Midbrain (tissue), 1 donor: ENCODE measurements at places on chromosomes 11 and 22.
A peak's percentile ranks its signal among the peaks of the same experiment; 100 is the strongest.

DNA sequence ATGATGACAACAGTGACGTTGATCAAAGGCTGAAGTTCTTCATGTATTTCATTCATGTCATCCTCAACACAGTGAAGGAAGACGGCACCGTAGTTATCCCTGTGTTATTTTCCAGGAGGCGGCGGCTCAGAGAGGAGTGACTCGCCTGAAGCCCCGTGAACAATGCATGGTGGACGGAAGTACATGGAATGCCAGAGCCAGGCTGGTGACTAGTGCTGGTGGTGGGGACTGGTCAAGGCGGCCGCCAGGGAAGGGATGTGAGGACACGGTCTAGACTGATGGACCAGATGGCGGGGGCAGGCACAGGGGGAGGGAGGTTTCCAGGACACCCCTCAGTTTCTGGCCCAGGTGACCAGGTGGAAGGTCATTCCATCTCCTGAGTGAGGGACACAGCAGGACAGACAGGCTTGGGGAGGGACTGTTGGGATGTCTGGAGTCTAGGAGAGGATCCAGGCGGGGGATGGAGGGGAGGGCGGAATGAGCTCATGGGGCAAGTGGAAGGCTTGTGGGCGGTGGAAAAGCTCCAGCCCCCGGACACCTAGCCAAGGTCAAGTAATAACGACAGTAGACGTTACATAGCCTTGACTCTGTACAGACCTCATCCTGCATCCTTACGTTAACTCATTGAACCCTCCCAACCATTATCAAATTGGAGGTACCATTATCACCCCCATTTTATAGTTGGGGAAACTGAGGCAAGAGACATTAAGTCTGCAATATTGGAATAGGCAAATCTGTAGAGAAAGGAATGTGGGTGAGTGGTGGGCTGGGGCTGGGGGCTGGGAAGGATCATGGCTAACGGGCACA lies 16.0 kb upstream of the PICK1 start:
- DNase-seq: no peak

DNA sequence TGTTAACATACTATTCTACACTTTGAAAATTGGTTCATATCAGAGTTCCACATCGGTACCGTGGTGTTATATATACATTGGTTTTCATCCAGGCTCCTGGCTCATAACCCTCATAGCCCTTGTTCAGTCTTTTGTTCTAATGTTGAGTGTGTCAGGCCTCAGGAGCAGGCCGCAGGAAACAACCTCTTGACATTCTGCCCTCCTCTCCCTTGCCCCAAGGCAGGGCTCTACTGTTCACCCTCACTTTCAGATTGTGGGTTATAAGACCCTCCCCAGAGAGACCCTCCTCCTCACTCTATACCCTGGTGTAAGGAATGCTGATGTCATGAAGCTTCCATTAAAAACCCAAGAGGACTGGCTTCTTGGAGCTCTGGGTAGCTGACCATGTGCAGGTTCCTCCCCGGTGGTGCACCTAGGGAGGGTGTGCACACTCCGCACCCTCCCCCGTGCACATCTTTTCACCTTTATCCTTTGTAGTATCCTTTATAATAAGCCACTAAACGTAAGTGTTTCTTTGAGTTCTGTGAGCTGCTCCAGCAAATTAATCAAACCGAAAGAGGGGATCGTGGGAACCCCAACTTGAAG lies 12.1 kb downstream of the SSH3 start:
- no peak for DNase-seq

DNA sequence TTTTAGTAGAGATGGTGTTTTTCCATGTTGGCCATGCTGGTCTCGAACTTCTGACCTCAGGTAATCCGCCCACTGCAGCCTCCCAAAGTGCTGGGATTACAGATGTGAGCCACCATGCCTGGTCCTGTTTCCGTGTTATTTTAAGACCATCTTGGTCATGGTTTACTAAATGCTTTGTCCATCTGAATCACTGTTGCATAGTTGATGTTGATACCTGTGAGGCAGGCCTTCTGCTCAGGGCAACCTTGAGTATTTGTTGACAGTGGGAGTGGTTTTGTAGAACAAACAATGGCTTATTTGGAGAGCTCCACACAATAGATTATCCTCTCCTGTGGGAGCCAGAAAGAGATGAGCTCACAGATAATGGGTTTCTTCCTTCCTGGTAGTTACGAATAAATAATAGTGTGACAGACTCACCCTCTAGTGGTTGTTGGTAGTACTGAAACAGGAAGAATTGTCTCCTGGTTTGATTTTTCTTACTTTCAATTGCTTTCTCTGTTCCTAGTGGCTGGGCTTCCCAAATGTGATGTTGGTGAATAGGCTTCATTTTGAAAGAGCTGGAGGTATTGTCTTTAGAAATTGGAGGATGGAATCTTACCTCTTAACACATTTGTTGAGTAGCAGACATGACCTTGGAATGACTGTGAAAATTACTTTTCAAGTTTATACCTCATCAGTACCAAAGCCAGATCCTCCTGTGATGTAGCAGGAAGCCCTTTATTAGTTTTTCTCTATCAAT lies 39.0 kb downstream of the CTNND1 start:
- peak; percentile 77 for DNase-seq

- DNase-seq: no peak
These were observed 2.1 kb upstream of the BARX2 start for GRCh38 chr11:129373489-129373953.

DNA sequence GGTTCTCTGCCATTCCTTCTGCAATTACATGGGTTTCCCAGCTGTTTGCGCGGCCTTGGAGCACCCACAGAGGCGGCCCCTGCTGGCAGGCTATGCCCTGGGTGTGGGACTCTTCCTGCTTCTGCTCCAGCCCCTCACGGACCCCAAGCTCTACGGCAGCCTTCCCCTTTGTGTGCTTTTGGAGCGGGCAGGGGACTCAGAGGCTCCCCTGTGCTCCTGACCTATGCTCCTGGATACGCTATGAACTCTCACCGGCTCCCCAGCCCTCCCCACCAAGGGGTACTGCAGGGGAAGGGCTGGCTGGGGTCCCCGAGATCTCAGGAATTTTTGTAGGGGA lies 2.6 kb downstream of the RCE1 start:
- no peak for DNase-seq

DNA sequence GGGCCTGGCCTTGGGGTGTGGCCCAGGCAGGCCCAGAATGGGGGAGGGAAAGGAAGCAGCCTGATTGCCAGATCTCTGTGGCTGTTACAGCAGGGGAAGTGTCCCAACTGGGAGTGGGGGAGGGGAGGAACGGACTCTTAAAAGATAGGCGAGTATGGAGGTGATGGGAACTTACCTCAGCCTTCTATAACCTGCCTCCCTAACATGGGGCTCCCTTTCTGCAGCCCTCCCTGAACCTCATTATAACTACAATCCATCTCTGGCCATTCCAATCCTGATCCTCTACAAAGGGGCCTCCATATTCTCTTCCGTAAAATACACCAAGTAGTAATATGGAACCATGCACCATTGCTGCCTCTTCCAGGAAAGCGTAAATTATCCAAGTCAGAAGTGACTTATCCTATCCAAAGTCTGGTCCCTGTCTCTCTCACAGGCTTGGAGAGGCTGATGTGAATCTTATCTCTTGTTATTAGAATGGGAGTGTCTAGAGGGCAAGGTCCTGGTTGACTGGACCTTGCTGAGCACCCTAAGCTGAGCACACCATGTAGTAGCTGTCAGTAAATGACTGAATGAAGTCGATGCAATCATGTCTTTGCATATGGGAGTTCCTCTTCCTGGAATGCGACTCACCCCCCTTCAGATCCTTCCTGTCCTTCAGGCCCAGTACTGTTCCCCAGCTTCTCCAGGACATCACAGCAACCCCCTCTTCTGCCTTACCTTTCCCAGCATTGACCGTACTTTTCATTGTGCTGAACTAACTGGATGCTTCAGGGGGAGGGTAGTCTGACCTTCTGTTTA lies 5.9 kb downstream of the RHOG start:
- DNase-seq: peak; percentile 44

GRCh38 chr11:2092956-2093412 lies 46.2 kb downstream of the IGF2 start:
- peak; percentile 32 for DNase-seq

DNA sequence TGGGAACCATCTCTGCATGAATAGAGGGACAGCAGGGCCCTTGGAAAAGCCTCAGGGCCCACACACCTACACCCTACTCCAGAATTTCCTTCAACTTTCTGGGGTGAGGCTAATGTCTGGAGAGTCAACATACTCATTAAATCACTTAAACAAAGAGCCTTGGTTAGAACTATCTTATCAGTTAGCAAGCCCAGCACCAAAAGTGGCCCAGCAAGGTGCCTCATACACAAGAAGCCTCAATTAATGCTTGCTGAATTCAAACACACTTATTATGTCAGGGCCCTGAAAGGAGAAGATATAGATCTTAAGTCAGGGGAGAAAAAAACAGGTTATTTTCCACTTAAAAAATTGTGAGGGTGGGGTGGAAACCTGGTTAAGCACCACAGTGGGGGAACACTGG lies 61.4 kb downstream of the C11orf58 start:
- no peak for DNase-seq

DNA sequence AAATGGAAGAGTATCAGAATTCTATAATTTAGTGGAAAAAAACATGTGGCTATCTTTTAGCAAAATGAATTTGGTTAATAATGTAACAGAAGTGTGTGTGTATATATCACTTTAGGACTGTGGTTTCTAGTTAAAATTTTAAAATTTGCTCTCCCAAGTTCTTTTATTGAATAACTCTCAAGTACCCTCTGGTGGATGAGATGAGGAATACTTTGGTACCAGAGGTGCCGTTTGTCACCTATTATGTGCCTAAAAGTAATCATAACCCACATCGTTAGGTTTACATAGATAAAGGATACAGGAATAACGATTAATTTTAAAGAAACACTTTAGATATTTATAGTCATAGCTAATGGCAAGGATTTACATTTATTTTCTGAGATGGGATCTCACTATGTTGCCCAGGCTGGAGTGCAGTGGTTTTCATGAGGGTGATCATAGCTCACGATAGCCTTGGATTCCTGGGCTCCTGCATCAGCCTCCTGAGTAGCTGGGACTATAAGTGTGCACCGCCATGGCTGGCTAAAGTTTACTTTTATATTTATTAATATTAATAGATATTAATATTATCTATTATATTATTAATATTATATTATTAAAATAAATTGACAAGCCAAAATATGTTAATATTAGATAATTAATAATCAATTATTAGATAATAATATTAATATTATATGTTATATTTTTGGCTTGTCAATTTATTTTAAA lies 66.7 kb upstream of the CAPRIN1 start:
- no peak for DNase-seq

GRCh38 chr22:24578355-24579257 lies 14.3 kb downstream of the LRRC75B start:
- DNase-seq: no peak

DNA sequence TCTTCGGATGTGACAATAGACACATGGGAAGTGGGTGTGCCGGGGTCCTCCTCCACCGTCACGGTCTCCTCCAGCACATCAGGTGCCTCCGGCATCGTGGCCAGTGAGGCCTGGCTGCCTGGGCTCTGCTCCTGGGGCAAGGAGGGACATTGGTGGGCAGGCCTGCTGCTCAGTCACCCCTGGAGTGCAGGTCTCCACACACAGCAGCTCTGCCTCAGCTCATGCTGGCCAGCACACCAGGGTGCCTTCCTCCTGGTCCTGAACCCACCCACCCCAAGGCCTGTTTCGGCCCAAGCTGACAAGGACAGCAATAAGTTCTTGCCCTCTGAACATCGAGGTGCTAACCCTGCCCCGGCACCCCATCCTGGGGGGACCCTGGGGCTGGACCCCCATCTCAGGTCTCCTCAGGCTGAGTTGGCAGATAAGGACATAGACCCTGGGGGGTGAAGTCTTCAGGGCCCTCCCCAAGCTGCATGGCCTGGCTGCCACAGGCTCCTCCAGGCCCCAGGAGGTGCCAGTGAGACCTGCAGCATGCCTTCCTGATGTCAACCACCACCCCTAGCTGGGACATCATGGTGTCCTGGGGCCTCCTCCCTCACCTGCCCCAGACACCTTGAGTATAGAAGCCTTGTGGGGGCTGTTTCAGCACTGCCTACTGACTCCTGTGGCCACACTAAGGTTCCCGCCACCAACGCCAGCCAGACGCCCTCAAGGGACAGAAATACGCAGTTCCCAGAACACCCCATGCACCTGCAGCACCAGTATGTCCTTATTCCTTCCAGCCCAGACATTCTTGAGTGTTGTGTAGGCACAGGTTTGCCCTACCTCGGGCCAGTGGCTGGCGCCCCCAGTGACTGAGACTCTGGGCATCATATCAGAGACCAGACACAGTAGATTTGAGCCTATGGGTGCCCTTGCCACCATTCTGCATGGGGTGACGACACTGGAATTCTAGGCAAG lies 34.4 kb downstream of the ARVCF start:
- DNase-seq: no peak

GRCh38 chr11:125245299-125245698 lies 80.7 kb downstream of the PKNOX2 start:
- no peak for DNase-seq

GRCh38 chr11:76615950-76616349 lies 54.6 kb downstream of the LRRC32 start:
- DNase-seq: no peak

GRCh38 chr11:122963961-122964360 lies 17.7 kb downstream of the BSX start:
- no peak for DNase-seq

- DNase-seq: no peak
These were observed 35.0 kb downstream of the PPFIBP2 start for GRCh38 chr11:7548659-7549274.

DNA sequence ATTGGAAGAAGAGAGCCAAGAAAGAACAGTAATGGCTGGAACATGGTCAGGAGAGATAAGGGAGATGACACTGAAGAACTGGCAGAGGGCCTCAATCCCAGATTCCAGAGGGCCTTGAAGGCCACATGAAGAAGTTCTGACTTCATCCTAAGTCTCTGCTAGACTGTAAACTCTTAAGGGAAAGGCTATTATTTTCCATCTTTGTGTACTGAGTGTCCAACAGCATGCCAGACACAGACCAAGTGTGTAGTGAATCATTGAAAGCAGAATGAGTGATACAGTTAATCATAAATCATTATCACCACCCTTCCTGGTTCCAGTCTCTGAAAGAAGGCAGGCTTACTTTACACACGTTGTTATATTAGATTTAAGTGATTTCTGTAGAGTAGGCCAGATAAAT lies 185.3 kb upstream of the C11orf87 start:
- no peak for DNase-seq

DNA sequence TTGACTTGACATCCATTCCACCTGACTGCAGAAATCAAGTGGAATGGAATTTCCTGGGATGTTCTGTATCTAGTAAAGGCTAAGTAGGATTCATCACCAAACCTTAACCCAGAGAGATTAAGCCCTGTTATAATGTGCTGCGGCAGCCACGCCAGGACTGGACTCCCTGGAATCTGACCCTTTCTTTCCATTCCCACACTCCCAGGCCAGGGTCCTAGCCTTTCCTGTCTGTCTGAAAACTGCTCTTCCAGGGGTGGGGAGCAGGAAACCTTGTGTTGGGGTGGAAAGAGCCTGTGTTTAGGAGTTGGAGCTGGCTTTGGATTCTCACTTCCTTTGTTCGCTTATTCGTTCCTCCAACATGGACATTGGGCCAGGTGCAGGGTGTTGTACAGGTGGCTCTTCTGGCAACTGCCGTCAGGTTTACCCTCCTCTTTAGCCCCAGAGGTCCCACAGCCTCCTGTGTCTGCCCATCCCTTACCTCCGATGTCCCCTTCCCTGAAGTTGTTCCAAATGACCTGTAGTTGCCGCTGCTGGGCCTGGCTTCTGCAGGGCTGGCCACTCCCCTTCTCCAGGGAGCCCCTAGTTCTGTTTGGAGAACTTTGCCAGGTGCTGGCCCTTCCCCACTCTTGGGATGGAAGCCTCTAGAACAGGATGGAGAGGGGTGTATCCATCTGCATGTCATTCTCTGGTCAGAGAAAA lies 20.5 kb upstream of the PARVB start:
- no peak for DNase-seq

GRCh38 chr22:30979932-30980331 lies 10.9 kb downstream of the TUG1 start:
- DNase-seq: no peak
